BJ (cell line): ENCODE measurements at places on chromosomes 13 and 19.

DNA sequence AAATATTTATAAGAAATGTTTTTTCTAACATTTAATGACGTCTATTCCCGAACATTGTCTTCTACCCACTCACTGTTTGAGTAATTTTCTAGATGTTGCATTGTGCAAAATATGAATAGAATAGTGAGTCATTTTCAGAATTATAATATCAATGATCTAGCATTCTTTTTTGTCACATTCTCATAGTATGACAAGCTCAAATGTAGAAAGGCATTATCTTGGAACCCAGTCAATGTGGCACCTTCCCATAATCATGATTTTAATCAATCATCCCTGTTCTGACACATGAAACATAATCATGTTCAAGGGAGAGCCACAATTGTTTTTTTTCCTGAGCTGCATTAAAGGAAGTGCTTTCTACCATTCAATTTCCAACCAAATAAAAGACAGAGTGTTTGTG lies 265.8 kb downstream of the OXGR1 start:
- no peak for DNase-seq

DNA sequence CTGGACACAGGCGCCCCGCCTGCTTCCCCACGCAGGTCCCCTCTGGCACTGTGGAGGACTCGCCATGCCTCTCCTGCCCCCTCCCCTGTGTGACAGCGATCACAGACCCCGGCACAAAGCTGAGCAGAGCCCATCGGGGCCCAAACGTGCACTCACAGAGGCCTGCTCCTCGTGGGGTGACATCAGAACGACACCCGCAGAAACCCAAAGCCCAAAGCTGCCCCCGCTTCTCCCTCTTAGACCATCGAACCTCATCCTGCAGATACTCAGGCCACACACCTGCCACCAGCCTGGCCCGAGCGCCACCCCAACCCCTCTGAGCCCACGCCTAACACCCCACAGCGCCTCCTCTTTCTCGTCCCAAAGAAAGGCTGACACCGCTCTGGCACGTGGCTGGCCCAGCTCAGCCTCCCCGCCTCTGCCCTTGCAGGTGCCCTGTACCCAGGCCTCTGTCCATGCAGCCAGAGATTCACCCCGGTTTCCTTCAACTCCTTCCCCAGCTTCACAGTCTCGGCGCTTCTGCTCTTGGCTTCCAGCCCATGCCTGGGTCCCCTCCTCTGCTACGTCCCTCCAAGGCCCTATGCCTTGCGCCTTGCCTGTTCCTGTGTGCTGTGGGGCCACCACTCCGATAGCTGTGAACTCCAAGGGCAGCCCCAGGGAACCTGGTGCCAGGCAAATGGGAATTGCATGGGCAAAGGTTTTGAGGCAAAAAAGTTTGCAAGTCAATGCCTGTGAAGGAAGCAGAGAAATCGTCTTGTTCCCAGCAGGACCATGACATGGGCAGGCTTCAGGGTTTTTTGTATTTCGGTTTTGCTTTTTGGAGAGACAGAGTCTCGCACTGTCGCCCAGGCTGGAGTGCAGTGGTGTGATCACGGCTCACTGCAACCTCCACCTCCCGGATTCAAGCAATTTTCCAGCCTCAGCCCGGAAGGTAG lies 831 bp upstream of the CBARP start:
- DNase-seq: no peak

DNA sequence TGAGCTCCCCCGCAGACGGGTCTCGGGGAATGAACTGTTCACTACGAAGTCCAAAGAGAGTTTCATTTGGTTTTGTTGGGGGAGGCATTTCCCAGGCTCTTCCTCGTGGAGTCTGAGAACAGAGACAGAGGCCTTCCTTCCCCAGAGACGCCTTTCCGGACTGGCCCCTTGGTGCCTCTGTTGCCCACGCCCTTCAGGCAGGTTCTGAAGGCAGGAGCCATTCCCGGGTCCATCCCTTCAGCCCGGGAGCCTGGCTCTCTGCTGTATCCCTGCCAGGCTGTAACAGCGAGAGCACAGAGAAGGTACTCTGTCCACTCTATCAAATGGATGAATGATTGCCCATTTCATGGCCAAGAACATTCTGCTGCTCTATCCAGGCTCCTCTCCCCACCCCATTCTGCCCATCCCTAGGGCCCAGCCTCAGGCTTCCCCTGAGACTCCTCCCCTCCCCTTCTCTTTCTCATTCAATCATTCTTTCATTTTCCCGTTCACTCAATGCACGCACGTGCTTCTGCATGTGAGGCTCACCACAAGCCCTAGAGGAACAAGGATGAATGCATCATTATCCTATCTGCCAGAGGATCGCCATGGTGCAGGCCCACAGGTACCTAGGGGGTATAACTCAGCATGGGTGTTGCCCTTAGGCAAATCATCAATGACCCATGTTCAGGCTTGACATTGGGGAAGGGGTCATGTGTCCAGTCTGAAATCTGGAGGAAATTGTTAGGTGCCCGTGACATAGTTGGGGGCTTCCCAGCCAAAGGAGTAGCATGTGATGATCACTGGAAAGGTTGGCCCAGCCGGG lies 298.6 kb downstream of the ZNF536 start:
- no peak for DNase-seq

- no peak for DNase-seq
Measured at GRCh38 chr13:25281935-25282332, 5.4 kb downstream of the MTMR6 start.

- peak; percentile 94 for DNase-seq
Measured at GRCh38 chr13:66657165-66657881, 572.8 kb downstream of the PCDH9 start.

- no peak for DNase-seq
Measured at GRCh38 chr13:50388481-50388880, 373.2 kb downstream of the KCNRG start.

GRCh38 chr13:114106991-114107685 lies 25.3 kb downstream of the RASA3 start:
- no peak for DNase-seq

DNA sequence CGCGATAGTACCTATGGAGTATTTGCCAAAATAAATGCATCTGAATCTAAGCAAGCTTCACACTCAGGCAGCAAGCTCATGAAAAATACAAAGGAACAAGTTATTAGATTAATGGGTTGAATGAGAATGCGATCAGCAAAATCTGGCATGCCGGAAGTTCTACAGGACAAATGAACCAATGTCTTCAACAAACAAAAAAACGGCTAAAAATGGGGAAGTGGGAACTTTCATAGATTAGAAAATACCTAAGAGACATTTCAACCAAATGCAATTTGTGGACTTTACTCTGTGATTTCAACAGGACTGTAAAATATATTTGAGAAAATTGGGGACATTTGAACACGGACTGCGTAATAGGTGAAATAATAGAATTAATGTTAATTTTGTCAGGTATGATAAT lies 22.4 kb upstream of the RNASEH2B start:
- no peak for DNase-seq

DNA sequence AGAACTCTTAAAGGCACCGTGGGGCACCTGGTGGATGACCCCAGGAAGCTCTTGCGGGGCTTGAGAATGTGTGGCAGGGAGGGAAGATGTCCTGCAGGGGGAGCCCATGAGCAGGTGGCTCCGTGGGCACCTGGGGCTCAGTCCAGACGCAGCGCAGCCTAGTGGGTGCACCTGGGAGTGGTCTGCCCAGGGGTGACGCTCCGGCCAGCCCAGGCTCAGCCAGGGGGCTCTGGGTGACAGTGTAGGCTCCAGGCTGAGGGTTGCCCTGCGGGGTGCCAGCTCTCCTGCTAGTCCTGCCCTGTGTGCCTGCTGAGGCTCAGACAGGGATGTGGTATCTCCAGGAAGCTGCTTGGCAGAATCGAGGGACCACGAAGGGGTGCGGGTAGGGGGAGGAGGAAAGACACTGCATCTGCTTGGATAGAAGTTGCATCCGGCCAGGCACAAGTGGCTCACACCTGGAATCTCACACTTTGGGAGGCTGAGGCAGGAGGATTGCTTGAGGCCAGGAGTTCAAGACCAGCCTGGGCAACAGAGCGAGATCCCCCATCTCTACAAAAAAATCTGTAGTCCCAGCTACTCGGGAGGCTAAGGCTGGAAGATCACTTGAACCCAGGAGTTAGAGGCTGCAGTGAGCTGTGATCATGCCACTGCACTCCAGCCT lies 15.0 kb upstream of the PGLS start:
- no peak for DNase-seq

DNA sequence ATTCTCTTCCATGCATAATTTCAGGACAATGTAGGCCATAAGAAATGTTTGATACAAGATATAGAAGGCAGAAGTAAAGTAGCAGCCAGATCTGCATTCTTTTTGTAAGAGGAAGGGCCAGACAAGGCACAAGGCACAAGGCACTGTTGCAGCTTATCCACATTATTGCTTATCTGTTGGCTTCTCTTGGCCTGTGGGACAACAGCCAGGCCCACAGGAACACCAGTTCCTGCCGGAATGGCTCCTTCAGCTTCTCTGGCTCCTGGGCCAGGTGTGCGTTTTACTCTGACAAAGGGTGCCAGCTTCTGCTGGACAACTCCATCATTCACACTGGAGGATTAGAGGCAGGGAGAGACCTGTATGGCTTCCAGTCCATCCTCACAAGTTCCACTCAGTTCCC lies 29.2 kb downstream of the GPR180 start:
- DNase-seq: no peak

- DNase-seq: no peak
Measured at GRCh38 chr13:112042496-112042895, 24.5 kb upstream of the SOX1 start.

DNA sequence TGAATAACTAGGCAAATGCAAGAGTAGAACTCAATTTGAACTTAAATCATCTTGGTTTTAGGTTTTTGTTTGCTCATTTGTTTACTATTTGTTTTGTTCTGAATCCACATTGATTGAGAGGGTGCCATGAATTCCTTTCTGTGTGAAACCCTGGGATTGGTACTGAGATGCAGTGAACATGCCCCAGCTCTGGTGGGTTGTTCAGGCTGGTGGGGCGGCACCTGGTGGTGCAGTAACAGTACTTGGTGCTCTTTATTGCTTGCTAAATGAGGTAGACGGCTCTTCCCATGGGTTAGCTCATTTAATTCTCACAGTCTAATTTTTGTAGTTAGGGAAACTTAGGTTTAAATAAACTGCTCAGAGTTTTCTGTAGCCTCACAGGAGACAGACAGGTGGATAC lies 48.4 kb downstream of the WASF3 start:
- no peak for DNase-seq

DNA sequence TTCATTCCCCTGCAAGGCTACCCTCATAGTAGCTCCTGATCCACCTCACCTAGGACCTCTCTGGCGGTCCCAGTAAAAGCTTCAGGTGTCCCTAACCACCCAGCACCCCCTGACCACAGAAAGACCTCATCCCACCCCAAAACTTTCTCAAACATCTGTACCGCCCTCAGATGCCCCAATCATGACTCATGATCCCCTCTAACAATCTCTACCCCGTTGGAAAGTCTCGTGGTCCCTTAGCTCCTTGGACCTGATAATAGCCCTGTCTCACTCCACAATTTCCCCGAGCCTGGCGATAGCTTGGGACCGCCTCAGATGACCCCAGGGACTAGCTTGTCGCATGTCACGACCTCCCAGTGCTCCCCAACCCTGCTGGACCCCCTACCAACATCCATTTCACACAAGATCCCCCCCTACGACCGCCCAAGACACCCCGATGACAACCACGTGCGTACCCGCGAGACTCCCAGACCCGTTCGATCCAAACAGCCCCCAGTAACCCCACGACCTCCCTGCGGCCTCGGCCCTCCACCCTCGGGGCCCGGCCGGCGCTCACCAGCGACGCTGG lies 450 bp downstream of the NDUFA11 start:
- DNase-seq: no peak

DNA sequence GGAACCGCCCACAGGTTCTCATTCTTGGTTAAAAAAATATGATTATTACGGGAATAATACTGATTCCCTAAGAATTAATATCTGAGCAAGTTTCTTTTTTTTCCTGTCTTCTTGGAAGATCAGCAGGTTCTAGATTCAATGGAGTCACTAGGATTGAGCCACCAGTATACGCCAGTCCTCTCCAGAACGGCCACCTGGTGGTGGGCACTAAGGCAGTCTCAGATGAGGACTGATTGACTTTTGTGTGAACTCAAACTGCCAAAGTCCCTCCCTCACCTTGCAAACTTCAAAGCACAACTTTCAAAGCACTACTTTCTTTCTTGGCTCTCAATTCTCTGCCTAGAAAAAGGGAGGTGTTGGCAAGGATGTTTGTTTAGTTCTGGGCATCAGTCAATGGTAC lies 33.3 kb upstream of the ALOX5AP start:
- DNase-seq: no peak

GRCh38 chr19:750640-751423 lies at the start of gene MISP:
MISP (plus strand) TSS chr19:751112; CDS start chr19:756947, 5,835 bp downstream.
- no peak for DNase-seq

GRCh38 chr19:51821456-51821855 lies 26.5 kb downstream of the FPR3 start:
- no peak for DNase-seq

DNA sequence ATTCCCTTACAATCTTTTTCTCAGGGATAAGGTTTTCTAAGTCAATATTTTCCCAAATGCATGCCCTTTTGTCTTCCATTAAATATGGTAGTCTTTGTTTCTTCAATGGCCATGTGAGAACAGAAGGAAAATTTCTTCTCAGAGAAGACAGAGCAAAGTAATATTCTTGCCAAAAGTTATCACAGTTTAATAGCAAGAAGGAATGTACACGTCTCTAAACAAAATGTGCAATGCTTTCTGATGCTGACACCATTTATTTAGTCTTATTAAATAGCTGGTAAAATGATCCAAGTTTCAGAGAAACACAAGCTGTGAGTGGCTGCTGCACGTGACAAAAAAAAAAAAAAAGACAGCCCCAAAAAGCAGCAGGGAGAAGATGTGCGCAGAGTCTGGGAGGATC lies 542.5 kb downstream of the GPC6 start:
- DNase-seq: no peak

DNA sequence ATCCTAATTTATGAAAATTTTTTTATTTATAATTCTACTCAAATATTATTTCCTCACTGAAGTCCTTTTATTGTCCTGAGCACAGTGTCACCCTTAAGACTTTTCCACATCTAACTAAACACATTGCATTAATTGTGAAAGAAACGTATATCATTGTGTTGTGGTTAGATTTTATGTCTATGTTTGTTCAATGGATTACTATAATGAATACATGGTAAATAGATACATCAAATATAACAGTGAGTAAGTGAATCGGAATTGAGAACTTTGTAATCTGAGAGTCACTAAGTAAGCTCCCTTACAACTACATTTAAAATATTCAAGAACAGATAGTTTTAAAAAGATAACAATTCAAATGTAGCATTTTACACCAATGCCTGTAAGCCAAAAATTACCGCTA lies 417.6 kb upstream of the PCDH20 start:
- DNase-seq: no peak

GRCh38 chr19:47226426-47227351 lies 4.3 kb downstream of the BBC3 start:
- DNase-seq: peak; percentile 35

- no peak for DNase-seq
Measured at GRCh38 chr19:29678484-29679106, 13.3 kb downstream of the PLEKHF1 start.

- no peak for DNase-seq
Measured at GRCh38 chr19:43362179-43362578, 8.7 kb downstream of the CD177 start.

- DNase-seq: peak; percentile 23
Measured at GRCh38 chr19:14381689-14382474, 638 bp downstream of the ADGRE5 start.
